ENCODE measurements at places on chromosomes 4 and X.
A peak's percentile ranks its signal among the peaks of the same experiment; 100 is the strongest.

DNA sequence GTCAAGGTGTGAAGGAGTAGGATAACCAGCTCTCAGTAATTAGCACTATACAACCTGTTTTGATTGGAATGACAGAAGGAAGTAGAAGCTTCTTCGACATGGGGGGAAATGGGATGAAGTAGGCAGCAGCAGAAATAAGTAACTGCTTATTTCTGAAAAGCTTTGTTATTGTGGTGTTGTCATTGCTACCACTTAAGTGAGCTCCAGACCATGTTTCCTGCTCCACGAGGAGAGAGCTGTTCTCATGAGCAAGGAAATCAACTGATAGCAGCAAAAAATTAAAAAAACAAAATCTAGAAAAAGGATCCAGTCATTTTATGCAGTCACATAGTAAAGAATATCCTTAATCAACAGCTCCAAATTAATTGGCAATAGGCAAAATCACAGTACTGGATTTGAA lies 106.1 kb upstream of the TLL1 start:
- no peak for DNase-seq

GRCh38 chrX:111182997-111183396 lies 87.0 kb downstream of the PAK3 start:
- no peak for DNase-seq

DNA sequence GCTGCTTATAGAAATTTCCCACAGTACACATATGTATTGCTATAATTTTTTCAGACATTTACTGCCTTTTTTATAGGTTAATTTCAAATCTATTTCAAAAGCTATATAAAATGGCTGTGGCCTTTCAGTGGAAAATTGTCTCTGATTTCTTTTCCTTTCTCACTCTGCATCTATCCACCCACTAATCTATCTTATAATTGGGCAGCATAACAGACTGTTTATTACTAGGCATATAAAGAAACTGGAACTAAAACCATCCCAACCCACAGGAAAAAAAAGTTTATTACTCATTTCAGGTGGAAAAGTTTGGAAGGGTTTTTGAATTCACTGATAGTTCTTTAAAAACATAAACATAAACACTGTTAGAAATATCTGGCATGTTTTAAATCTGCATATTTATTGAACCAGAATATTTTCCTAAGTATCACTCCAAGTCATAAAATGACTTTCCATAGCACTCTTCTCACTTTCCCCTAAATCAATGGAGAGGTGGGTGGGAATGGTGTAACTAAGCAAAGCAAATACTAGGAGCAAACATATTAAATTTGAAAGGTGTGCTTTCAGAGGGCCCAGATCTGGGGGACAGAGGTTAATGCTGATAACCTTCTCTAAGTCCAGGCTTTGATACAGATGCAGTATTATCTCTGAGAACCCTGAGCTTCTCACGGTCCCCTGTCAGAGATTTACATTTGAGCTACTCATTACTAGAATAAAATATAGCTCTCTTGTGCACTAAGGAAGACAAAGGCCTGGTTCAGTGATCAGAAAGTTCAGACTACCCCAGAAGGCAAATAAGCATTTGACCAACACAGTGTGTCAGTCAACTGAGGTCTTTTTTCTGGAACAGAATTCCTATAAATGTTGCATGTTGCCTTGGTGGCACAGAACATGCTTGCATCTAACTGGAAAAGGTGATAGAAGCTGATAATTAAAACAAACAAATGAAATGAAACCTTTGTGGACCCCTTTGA lies 328.3 kb downstream of the UNC5C start:
- DNase-seq: no peak

- DNase-seq: no peak
Measured at GRCh38 chr4:159370286-159370685, 267.4 kb downstream of the RAPGEF2 start.

DNA sequence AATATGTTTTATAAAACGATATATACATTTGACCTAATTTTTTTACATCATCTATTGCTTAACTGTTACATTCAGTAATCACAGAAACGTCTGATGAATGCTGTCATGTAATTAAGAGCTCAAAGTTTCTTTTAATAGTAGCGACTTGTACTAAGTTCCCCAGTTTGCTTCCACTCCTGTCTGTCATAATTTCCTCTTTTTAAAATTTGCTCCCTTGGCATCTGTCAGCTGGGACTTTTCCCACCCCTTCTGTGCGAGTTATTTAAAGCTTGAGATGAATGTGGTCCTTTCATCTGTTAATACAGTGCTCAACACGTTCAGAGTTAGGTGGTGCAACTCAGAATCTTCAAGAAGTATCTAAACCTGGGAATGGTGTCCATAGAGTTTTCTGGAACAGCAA lies 1.2 kb downstream of the RAP1GDS1 start:
- DNase-seq: no peak

DNA sequence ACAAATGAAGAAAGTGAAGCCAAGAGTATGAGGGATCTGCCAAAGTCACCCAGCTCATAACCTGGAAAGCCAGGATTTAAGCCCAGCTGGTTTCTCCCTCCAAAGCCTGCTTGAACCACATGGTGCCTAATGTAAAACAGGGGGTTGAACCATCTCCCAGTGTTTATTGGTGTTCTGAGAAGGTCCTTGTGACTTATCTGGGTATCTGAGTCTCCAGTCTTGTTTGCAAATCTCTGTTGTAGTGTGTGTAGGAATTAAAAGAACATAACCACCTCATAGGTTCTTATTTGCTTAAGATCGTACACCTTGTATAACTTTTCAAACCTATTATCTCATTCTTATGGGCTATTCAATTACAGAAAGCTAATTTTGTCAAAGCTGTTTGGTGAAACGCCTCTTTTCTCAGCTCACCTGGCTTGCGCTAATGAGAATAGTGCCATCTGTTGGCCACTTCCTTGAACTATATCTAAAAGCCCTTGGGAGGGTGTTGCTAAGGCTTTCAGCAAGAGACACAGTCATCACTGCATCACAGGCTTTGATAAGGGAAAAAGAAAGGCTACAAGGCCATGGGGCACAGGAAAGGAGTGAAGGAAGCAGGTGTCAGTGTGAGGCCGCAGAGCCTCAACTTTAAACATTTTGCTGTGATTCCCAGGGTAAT lies 34.0 kb downstream of the ETDB start:
- DNase-seq: peak; percentile 56

DNA sequence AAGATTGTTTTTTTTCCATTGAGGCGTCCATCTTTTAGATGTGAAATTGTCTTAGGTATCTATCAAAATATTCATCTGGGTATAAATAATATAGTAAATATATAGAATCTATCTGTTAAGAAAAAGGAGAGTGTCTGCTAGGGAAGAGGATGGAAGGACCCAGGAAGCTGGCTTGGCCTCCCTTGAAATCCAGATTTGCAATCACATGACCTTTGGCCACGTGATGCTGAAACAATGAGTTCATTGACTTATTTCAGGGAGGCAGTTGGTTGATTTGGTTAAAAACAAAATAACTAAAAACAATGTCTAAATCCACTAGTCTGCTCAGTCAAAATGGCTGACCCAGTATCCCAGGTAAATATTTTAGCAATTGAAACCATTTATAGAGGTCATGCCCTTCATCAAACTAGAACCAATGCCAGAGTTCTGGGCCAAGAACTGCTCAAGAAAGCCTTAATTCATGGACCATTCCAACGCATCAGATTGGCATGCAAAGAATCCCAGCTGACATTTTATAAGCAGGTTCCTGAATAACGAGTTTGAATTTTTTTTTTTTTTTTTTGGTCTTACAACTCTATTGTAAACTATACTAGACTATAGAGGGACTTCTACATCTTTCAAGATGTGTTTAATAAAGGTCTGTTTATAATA lies 172.7 kb downstream of the MID1 start:
- no peak for DNase-seq

- DNase-seq: no peak
Measured at GRCh38 chrX:34275699-34276098, 143.6 kb upstream of the FAM47A start.

DNA sequence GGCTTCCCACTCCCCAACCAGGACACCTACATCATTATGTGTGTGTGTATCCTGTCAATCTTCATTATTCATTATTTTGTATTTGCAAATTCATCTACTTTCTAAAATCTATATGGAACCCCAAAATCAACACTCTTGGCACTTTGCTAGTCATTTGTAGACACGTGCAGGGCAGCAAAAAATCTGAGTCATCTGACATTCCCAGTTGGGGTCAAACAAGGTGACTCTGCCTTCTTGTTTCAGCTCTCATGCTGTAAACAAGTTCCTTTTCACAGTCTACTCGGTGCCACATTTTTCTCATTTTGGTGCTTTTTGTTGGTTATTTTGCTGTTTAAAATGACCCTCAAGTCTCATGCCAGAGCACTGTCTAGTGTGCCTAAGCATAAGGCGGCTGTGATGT lies 5.9 kb downstream of the MRFAP1L1 start:
- DNase-seq: no peak

- no peak for DNase-seq
Measured at GRCh38 chr4:170651786-170652185, 562.0 kb upstream of the AADAT start.

DNA sequence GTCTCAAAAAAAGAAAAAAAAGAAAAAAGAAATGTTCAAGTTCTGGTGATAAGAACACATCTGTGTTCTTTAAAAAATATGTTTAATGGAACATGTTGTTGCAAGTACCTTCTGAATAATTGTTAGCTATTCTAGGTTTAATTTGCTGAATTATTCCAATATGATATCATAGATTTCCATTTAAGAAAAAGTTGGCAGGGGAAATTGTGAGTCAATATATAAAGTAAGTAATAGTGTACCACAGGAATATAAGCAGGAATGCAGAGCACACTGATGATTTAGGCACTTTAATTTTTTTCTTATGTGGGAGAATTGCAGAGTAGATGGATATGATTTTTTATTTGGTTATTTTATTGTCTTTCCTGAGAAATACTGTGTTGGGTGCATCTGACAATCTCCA lies 190.7 kb downstream of the RPA4 start:
- no peak for DNase-seq

GRCh38 chrX:66994729-66995128 lies 355.9 kb upstream of the EDA2R start:
- no peak for DNase-seq

DNA sequence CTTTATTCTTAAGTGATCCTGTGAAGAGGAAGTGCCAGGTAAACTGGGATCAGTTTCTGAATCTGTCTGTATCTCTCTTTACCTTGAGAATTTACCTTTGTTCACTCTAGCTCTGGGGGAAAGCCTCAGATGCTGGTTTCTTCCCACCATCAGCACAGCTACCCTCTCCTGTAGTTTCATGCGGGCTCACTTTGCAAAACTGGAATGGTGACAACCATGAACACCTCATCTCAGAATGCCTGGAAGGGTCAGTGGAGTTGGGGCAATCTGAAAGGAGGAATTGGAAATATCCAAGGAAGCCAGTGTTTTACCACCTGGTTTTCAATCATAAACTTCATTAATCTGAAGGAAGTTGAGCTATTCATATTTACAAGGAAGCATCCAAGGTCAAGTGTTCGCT lies 30.8 kb upstream of the DCX start:
- no peak for DNase-seq

DNA sequence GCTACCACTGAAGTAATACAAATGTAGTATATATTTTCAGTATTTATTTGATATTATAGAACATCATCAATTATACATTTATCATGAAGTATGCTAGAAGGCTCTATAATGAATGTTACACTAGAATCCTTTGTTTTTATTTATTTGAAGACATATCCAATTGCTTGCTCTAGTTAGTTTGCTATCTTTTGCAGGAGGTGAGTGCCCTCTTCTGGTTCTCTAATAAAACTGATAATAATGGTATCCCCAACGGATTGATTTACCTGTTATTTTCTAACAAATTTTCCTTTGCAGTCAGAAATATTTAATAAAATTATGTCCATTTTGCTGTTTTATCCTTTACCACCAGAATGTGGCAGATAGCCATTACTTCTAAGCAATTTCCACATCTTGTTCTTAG lies 274.3 kb upstream of the TACR3 start:
- no peak for DNase-seq

- no peak for DNase-seq
Measured at GRCh38 chr4:55363691-55364351, 17.8 kb downstream of the SRD5A3 start.

GRCh38 chr4:26887143-26887542 lies 26.5 kb downstream of the STIM2 start:
- DNase-seq: peak; percentile 50

DNA sequence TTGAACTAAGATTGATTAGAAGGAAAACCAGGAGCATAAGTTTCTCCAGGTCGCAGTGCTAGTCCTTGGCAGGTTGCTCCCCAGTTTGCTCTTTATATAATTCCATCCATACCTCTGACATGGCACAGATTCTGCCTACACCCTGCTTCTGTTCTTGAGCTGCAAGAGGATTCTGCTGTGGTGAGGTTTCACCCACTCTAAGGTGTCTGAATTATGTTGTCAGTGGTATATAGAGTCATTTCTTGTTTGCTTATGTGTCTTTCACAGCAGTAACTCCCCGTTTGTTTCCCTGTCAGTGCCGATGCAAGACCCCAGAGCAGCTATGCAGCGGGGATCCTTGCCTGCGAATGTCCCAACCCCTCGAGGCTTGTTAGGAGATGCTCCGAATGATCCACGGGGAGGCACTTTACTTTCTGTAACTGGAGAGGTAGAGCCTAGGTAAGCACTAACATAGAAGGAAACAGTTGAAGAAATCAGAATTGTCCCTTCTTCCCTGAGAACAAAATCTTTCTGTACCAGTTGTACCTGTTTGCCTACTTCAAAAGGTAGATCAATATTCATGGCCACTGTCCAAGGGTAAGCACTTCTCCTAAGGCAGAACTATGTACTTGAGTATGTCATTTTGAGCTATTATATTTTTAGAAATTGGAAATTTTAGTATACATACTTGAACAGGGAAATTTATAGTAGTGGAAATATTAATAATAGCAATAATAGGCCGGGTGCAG lies 11.2 kb downstream of the CSTF2 start:
- no peak for DNase-seq

DNA sequence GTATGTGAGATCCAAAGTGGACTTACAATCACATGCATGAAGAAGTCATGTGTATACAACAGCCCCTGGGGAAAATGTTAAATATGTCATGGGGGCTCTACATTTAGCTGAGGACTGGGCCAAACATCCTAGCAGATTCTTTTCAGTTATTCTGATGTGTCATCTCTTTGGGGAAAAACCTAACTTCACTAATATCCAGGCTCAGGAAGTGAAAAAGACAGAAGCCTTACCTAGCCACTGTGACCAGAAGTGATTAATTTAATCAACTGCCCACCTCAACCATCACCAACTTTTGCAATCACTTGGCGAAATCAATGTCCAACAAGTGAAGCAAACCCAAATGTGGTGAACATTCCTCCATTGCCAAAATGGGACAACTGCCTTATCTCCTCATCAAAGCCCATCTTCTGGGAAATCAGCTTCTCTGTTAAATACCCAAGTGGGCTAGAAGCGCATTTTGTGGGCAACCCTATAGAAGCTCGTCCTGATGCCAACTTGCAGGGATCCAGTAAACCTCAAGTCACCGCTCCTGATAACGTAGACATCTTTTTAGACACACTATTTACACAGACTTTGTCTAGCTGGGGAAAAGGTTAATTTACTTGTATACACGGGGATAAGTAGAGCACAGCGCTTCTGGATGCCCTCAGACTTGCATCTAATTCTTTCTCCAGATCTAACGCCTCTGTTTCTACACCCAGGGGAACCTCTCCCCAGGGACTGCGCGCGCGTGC lies 1.4 kb upstream of the HHIP start:
- no peak for DNase-seq
